Stimulated activated CD4-positive, alpha-beta T cell treated with anti-CD3 and anti-CD28 coated beads, TNF-alpha, amount 100 ng/mL, for 24 hours (primary cell): ENCODE measurements at places on chromosomes 3 and 15.
A peak's percentile ranks its signal among the peaks of the same experiment; 100 is the strongest.

- no peak for DNase-seq
Observed at GRCh38 chr3:160003520-160004128, 15.0 kb downstream of the IL12A start.

DNA sequence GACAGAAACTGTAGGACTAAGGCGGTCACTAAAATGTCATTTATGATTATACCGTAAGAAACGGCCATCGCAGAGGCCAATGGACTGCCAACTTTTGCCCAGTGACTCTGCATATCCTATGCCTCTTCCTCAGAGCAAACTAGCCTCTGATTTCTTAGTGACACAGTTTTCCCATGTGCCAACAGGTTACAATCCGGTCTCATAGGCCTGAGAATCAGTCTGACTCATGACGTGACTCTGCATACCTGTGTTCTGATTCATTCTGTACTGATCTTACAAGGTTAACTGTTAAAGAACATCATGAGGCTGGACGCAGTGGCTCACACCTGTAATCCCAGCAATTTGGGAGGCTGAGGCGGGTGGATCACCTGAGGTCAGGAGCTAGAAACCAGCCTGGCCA is 17.8 kb downstream of the RUBCN start:
- no peak for DNase-seq

DNA sequence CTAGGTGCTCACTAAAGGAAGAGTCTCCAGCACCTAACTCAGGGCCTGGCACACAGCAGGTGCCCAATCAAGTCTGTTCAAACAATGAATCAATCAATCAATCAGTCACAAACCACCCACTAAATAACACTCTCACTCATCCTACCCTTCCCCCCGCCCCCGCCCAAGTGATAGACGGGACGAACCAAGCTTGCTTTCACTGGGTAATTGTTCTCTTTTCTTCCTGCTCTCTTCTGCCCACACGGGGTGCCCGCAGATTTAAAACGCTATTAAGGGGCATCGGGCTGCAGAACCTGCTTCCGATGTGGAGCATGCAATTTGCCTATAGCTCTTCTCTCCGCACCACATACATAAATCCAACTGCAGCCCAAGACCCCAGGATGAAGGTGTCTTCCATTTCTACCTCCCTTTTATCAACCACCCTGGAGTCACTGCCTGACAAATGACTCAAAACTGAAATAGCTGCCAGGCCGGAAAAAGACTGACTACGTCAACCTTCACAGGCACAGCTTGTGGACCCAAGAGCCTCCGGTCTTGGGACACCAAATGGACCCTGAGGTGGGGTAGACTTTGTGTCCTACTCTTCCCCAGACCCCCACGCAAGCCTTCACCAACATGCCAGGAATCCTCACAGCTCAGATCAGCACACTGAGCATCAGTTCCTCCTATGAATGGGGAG is 1.7 kb downstream of the KLHL25 start:
- no peak for DNase-seq

DNA sequence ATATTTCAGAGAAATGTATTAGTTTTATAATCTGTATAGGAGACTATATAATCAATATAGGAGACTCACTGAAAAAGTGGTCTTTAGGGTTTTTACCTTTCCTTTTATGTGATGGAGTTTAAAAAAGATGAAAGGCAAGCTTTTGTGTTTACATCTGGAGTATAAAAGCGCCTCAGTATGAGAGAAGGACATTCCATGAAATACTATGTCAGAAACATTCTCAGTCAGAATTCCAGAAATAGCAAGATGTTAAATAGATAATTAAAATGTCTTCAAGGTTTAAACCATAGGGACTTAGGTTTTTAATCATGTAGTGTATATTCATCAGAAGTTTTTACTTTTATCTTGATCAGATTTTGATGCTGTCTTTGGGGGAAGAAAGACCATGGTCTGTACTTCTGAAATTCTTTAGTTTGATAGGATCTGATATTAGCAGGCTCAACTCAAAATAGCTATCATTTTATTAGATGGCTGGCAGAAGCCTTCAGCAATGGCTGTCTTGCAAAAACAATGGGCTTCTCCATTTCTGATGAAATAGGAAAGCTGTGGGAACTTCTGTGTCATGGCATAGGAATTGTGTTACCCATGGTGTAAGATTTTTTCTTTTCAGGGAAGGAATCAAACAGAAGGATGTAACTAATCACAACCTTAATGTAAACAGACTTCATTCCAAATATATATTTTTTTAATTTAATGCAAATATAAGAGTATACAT is 209.6 kb upstream of the PLSCR5 start:
- DNase-seq, result no peak

- no peak for DNase-seq
Observed at GRCh38 chr3:68893600-68894239, 38.6 kb downstream of the TAFA4 start.

DNA sequence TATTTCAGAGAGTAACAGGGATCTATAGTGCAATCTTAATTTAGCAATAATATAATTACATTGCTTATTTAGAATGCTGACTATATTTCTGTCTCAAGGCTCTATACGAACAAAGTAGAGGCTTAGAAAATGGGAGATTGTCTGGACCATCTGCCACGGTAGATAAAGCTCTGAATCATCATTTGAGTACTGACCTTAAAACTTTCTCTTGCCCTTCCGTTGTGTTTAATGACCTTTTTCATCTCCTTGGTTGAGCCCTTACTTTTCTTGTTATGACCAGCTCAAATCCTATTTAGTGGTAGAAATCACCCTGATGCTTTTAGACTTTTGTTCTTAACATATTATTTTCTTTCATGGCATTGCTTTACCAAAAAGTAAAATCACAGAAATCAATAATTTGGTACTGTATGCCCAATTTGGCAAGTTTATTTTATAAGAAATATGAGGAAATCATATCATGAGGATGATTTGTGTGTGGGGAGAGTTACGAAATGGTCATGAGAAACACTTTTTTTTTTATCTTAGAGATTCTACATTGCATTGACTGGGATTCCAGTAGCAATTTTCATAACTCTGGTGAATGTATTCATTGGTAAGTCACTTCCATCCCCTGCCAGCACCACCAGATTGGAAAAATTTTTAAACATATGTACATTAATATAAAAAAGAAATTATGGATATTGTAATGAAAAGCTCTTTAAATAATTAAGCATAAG is 11.0 kb downstream of the NDUFB5 start:
- no peak for DNase-seq

DNA sequence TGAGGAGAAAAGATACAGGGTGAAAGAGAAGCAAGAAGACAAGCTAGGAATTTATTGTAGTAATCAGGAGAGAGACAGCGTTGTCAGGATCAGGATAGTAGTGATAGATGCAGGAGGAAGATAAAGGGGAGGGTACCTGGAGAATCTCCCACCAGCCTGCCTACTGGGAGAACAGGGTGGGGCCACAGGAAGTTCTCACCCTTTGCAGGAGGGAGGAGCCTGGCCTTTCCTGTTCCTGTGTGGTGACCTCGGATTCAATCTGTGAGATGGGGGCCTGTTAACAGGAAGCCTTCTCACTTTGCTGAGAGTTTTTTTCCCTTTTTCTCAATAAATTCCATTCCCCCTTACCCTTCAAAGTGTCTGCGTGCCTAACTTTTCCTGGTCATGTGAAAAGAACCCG is 37.6 kb downstream of the GMPS start:
- no peak for DNase-seq

- peak; percentile 45 for DNase-seq
Observed at GRCh38 chr3:50347187-50347813, 1.8 kb upstream of the ZMYND10 start.

DNA sequence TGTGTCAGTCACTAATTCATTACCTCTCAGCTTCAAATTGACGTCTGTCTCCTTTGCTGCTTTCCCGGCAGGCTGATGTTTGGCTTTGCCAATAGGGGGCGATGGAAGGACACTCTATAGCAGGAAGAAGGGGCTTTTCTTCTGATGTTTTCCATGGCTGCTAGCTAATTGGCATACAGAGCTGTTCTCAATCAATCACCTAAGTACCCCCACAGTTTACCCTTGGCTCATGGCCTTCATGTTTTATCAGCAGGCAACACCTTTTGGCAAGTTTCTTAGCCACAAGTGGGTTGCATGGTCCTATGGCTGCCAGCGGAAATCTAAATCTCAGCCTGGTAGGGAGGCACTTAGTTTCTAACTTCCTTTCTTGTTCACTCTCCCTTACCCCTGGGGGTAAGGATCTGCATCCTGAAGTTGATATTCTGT is 45.0 kb downstream of the ESYT3 start:
- no peak for DNase-seq

DNA sequence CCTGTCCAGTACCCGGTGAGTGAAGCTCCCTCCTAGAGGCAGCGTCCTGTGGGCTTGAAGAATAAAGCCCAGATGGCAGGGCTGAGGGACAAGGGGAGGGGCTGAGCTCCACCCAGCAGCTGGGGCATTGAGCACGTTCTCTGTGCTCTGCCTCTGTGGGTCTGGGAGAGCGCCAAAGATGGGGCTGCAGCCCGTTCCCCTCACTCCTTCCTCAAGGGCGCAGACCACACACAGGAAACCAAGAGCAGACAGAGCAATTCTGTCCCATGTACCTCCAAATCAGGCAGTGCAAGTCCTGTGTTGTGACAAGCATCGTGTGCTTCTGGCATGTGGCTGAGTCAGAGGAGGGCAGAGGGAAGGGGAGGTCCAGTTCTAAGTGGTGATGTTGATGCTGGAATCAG is 15.7 kb upstream of the KIF23 start:
- DNase-seq, result no peak
